Activated CD4-positive, alpha-beta T cell treated with anti-CD3 and anti-CD28 coated beads, Interleukin-2, amount 50 U/mL, for 24 hours (primary cell): ENCODE measurements at places on chromosomes 13 and 19.
A peak's percentile ranks its signal among the peaks of the same experiment; 100 is the strongest.

DNA sequence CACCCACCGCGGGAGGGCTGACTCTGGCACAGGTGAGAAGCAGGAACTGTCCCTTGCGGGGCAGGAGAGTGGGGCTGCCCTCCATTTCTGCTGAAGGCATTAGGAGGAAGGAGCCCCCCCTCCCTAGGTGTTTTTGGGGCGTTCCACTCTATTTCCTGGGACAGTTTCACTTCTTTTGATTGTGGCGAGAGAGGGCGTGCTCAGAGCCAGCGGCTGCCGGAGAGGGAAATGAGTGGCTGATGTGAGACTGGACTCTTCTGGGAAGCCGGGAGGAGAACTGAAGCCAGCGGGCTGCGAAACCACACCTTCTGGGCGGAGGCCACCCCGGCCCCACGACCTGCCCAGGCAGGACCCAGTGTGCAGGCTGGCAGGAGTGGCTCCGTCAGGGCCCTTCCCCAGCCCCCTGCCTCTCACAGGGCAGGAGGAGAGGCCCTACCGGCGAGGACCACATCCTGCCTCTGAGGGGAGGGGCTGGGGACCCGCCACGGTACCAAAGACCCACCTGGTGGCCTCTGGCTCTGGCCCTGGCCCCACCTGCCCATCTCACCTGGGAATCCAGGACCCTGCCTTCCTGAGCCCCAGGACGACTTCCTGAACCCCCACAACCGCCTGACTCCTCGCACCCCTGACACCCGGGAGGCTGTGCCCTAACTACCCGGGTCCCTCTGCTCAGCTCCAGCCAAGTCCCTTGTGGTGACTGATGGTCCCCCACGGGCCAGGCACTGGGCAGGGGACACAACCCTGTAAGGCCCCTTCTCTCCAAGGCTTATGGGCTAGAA, 25.9 kb downstream of the MPND start:
- DNase-seq = peak; percentile 19

GRCh38 chr13:72303941-72304746, 423.3 kb downstream of the MZT1 start:
- DNase-seq = no peak

DNA sequence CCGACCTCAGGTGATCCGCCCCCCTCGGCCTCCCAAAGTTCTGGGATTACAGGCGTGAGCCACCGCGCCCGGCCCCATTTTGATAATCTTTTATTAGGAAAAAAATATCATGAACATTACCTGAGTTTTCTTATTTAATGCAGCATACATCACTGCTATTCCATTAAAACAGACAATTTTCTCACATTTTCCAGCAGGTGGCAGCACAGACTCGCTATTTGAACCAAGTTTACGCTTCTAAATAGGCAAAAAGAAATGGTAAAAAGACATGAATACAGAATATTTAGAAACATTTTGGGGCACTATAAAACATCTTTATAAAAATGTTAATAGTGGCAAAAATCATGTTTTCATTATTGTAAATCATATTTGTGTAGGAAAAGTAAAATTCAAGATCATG, 903.1 kb downstream of the SLITRK6 start:
- no peak for DNase-seq

GRCh38 chr19:53086949-53087348, 16.3 kb downstream of the ZNF160 start:
- no peak for DNase-seq

- peak; percentile 56 for DNase-seq
Observed at GRCh38 chr19:38229585-38230073, 5.6 kb upstream of the DPF1 start.

- DNase-seq = no peak
Observed at GRCh38 chr13:77530875-77531274, 4.6 kb upstream of the SCEL start.

- no peak for DNase-seq
Observed at GRCh38 chr13:94322925-94323763, 156.3 kb downstream of the DCT start.
